ENCODE measurements at places on chromosomes 3 and 15. TPM values are rescaled to one million over a fixed set of nuclear protein-coding genes. Genes with fewer than 3 reads are reported as not detected.
A peak's percentile ranks its signal among the peaks of the same experiment; 100 is the strongest.

Gene SEMA6D
- not detected for polyA plus RNA-seq

Gene SENP2
- 13.4 TPM for polyA plus RNA-seq

- H3K27ac ChIP-seq: no peak overlapping the region
- no peak overlapping the region for H3K4me3 ChIP-seq
- H3K4me1 ChIP-seq: no peaks in the 10 kb centered on the region
- peaks cover 41% of the 10 kb centered on the region for H3K36me3 ChIP-seq
- DNase-seq: no peak
Measured at GRCh38 chr3:48623851-48624547, 2.4 kb upstream of the TMEM89 start.

GRCh38 chr3:69300296-69300695 is 85.6 kb downstream of the FRMD4B start:
- H3K27me3 ChIP-seq: no peaks in the 10 kb centered on the region
- no peak overlapping the region for H3K4me3 ChIP-seq
- no peak for DNase-seq
- H3K4me1 ChIP-seq: no peaks in the 10 kb centered on the region
- peaks cover 69% of the 10 kb centered on the region for H3K36me3 ChIP-seq

DNA sequence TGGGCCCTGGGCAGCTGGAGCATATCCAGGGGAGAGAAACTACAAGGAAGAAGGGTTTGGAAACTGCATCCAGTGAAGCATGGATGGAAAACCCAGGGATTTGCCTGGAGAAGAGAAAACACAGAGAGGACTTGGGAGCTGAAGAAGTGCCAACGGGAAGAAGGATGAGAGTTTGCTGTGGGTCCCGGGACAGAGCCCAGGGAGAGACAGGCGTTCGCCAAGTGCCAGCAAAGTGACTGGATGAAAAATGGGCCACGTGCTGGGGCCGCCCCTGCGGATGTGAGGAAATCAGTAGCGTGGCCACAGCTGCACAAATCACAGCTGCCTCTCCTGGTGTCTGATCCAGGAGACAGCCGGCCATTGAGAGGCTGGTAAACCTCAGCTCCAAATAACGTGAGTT is 70.4 kb downstream of the HES1 start:
- peak overlapping the region; percentile 15 for H3K4me3 ChIP-seq
- no peaks in the 10 kb centered on the region for H3K36me3 ChIP-seq
- peaks cover 40% of the 10 kb centered on the region for H3K27me3 ChIP-seq
- DNase-seq: peak; percentile 14
- H3K27ac ChIP-seq: no peak overlapping the region

DNA sequence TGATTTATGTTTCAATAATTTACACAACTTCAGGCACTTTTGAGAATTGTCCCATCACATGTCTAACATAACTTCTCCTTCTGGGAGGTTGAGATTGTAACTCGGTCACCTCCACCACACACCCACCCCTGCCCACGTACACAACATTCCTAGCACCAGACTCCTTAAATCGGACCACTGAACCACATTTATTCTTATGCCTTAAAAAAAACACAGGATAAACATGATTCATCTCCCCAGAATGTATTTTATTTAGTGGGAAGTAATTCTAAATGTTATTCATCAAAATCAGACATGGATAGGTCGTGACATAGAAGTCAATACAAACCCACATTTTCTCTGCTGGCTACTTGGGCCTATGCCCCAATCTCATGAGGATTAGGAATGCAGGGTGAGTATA is 3.0 kb downstream of the SNTN start:
- no peaks in the 10 kb centered on the region for H3K27me3 ChIP-seq
- no peaks in the 10 kb centered on the region for H3K36me3 ChIP-seq
- no peak overlapping the region for H3K27ac ChIP-seq
- DNase-seq: no peak

Gene NMB
- polyA plus RNA-seq: 0.81 TPM

GRCh38 chr3:73727117-73727821 is 102.5 kb upstream of the PDZRN3 start:
- H3K27ac ChIP-seq: no peak overlapping the region
- no peaks in the 10 kb centered on the region for H3K27me3 ChIP-seq
- no peak for DNase-seq
- no peaks in the 10 kb centered on the region for H3K36me3 ChIP-seq

- H3K4me3 ChIP-seq: no peak overlapping the region
- no peaks in the 10 kb centered on the region for H3K27me3 ChIP-seq
- H3K4me1 ChIP-seq: no peaks in the 10 kb centered on the region
Measured at GRCh38 chr3:154904328-154904727, 175.8 kb upstream of the MME start.
